T-helper 17 cell (primary cell): ENCODE measurements at places on chromosomes 3 and 15. TPM values are rescaled to one million over a fixed set of nuclear protein-coding genes. Genes with fewer than 3 reads are reported as not detected.

VPS18 gene
- total RNA-seq = 13.6 TPM

IL20RB gene
- 4.2 TPM for total RNA-seq

DNA sequence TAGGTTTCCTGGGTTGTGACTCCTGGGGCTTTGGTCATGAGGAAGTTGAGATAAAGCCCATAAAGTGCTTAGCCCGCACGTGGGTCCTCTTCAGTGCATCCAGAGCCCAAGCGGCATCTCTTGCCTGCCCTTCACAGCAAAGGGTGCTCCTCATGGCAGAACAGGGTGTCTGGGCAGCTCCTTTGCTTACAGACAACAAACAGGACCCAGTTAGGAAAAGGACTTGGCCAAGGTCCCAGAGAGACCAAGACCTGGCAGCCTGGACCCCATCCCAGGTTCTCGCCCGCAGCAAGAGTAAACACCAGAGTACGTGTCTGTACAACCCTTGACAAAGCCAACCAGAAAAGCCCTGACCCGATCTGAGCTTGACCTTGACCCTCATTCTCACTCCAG, 27.0 kb downstream of the ALS2CL start:
- peaks cover 20% of the 10 kb centered on the region for H3K27me3 ChIP-seq
- H3K36me3 ChIP-seq = no peaks in the 10 kb centered on the region
- no peak overlapping the region for H3K27ac ChIP-seq
- H3K4me1 ChIP-seq = peaks cover 16% of the 10 kb centered on the region

CCDC9B gene
- total RNA-seq = 5.3 TPM

LRRC15 gene
- total RNA-seq = not detected

DNA sequence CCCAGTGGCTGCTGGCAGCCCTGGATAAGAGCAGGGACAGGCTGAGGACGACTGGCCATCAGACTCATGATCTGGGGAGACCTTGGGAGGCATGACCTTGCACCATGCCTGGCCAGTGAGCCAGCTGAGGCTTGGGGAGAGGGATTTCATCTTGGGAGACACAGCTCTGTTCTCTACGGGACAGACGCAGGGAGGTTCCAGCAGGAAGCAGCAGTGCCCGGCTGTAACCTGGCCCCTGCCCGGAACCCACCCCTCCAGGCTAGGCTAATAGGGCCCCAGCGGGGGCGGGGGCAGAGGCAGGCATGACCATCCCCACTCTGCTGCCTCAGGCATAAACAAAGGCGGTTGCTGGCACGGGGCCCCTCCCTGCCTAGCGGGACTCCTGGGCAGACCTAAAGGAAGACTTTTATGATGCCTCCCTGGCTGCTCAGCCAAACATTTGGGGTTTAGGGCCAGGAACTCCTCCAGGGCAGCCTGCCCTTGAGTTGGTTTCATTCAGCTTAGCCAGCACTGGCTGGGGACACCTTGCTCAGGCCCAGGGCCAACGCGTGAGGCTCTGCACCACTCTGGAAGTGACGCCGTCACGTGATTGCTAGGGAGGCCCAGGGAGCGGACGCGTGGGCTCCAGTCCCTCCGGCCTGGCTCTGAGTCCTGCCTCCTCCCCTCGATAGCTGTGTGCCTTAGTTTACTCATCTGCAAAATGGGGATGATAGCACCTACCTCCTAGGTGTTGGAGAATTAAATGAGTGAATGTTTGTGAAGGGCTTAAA, 27.6 kb downstream of the HDAC11 start:
- peaks cover 4% of the 10 kb centered on the region for H3K4me1 ChIP-seq
- no peak overlapping the region for H3K27ac ChIP-seq
- H3K36me3 ChIP-seq = no peaks in the 10 kb centered on the region
- DNase-seq = no peak

CCR1 gene
- total RNA-seq = 3.8 TPM

GRCh38 chr3:166829896-166830295, 550.2 kb downstream of the ZBBX start:
- H3K27me3 ChIP-seq = no peaks in the 10 kb centered on the region
- no peak for DNase-seq
- peaks cover 2% of the 10 kb centered on the region for H3K36me3 ChIP-seq
- H3K27ac ChIP-seq = no peak overlapping the region
- H3K4me1 ChIP-seq = no peaks in the 10 kb centered on the region
- H3K4me3 ChIP-seq = no peak overlapping the region

SCN5A gene
- 0.05 TPM for total RNA-seq

GRCh38 chr15:85047271-85047948, 65.8 kb downstream of the PDE8A start:
- peaks cover 25% of the 10 kb centered on the region for H3K4me1 ChIP-seq
- DNase-seq = no peak
- no peak overlapping the region for H3K4me3 ChIP-seq
- H3K36me3 ChIP-seq = peaks cover 2% of the 10 kb centered on the region
- no peak overlapping the region for H3K27ac ChIP-seq

- no peak overlapping the region for H3K4me3 ChIP-seq
- peaks cover 9% of the 10 kb centered on the region for H3K36me3 ChIP-seq
- DNase-seq = no peak
- H3K27ac ChIP-seq = no peak overlapping the region
- H3K27me3 ChIP-seq = no peaks in the 10 kb centered on the region
- H3K4me1 ChIP-seq = peaks cover 29% of the 10 kb centered on the region
Measured at GRCh38 chr3:16406579-16406978, 106.9 kb downstream of the RFTN1 start.

GRCh38 chr3:152048831-152049230, 175.4 kb downstream of the SUCNR1 start:
- H3K27ac ChIP-seq = no peak overlapping the region
- H3K4me3 ChIP-seq = no peak overlapping the region
- peaks cover 4% of the 10 kb centered on the region for H3K27me3 ChIP-seq
- H3K4me1 ChIP-seq = no peaks in the 10 kb centered on the region
- no peak for DNase-seq

NGRN gene
- total RNA-seq = 48.0 TPM

TERC gene
- 11.0 TPM for total RNA-seq

- H3K27ac ChIP-seq = no peak overlapping the region
- peaks cover 3% of the 10 kb centered on the region for H3K4me1 ChIP-seq
- no peak overlapping the region for H3K4me3 ChIP-seq
Measured at GRCh38 chr15:45734260-45734711, 99.5 kb downstream of the SQOR start.

PARP3 gene
- total RNA-seq = 11.4 TPM

DNA sequence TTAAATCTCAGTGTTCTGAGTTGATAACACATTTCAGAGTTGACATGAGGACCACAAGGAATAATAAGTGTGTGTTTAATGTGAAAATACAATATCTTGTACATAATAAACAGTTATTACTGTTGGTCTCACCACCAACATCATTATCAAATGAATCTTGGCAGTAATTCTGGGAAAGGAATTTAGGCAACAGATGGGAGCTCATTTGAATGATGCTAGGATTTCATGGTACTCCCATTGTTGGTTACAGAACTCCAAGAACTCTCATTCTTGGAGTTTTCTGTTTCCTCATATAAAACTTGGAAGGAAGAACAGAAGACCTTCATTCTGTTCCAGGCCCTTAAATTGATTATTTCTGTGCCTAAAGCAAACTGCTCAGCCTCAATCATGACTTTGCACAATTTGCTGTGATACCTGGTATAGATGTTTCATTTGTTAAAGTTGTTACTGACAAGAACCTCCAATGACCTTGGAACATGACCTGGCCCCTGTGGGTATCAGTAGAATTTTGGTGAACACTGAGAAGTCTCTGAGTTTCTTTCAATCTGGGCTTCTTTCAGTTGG, 385.8 kb downstream of the LPP start:
- no peak overlapping the region for H3K4me3 ChIP-seq
- no peak for DNase-seq
- H3K27ac ChIP-seq = no peak overlapping the region
- no peaks in the 10 kb centered on the region for H3K27me3 ChIP-seq
- H3K36me3 ChIP-seq = no peaks in the 10 kb centered on the region
- no peaks in the 10 kb centered on the region for H3K4me1 ChIP-seq

RTP1 gene
- not detected for total RNA-seq

- peaks cover 8% of the 10 kb centered on the region for H3K4me1 ChIP-seq
- H3K36me3 ChIP-seq = peaks cover 5% of the 10 kb centered on the region
- DNase-seq = no peak
- no peak overlapping the region for H3K4me3 ChIP-seq
Measured at GRCh38 chr3:113242096-113242581, 30.8 kb downstream of the BOC start.

LARP6 gene
- 0.35 TPM for total RNA-seq

GRCh38 chr15:50764461-50765194, 878 bp downstream of the SPPL2A start:
- peaks cover 38% of the 10 kb centered on the region for H3K4me1 ChIP-seq
- H3K27me3 ChIP-seq = no peaks in the 10 kb centered on the region
- no peak for DNase-seq
- peaks cover 3% of the 10 kb centered on the region for H3K36me3 ChIP-seq
- peak overlapping the region; percentile 95 for H3K27ac ChIP-seq

GRCh38 chr15:40454904-40455391, 14.2 kb downstream of the BAHD1 start:
- H3K36me3 ChIP-seq = no peaks in the 10 kb centered on the region
- DNase-seq = no peak
- peak overlapping the region; percentile 84 for H3K4me3 ChIP-seq
- peaks cover 65% of the 10 kb centered on the region for H3K4me1 ChIP-seq
- H3K27me3 ChIP-seq = no peaks in the 10 kb centered on the region

GRCh38 chr3:24123596-24123995, 178.5 kb downstream of the NR1D2 start:
- H3K4me1 ChIP-seq = no peaks in the 10 kb centered on the region
- H3K27me3 ChIP-seq = no peaks in the 10 kb centered on the region
- no peak overlapping the region for H3K27ac ChIP-seq
- H3K36me3 ChIP-seq = peaks cover 2% of the 10 kb centered on the region
- no peak overlapping the region for H3K4me3 ChIP-seq
- DNase-seq = no peak
